Stimulated activated CD4-positive, alpha-beta T cell treated with anti-CD3 and anti-CD28 coated beads, Interleukin-1b, Interleukin-23, amount 100 ng/mL, for 1 hour (primary cell): ENCODE measurements at places on chromosomes 6 and 20.

GRCh38 chr20:60254901-60255411 lies 296.7 kb downstream of the CDH26 start:
- no peak for DNase-seq

DNA sequence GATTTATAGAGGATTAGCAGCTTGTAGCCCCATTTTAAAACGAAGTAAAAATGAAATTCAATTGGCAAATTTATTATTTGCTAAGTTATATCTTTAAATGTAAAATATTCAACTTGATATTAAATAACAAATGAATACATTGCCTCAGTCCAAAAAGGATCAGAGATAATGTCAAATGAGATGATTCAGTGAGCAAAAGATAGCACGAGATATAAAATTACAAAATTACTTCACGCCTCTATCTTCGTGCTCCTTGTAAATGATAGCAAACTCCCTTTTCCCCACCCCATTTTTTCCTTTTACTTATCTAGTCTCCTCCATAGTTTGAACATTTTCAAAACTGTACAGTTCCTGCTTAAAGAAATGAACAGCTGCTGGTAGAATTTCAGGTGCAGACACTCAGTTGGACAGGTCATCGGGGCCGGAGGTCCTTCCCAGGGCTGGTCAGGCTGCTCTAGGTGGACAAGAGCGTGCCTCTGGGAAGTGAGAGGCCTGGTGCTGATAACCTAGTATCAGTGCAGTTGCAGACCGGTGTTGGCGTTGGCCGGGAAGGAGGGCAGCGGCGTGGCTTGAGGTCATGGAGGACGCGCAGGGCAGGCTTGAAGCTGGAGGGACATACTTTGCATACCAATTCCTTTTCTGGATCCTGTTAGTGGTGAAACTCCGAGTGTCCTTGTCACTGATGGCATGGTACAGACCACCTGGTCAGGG lies 83.9 kb downstream of the CDC5L start:
- no peak for DNase-seq

DNA sequence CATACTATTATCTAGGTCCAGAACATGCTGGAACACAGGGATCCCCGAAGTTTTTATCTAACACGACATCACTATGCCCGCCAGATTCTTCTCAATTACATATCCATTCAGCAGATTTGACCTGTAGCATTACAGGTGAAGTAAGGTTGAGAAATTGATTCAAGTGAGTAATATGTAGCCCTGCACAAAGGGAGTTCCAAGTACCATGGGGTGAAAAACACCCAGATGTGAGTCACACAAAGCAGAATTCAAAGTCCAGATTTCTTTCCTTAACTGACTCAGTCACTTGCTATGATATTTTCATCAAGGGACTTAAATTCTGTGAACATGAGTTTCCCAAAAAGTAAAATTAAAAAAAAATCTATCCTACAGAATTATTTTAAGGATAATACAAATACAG lies 655.4 kb upstream of the PTCHD4 start:
- DNase-seq = no peak

DNA sequence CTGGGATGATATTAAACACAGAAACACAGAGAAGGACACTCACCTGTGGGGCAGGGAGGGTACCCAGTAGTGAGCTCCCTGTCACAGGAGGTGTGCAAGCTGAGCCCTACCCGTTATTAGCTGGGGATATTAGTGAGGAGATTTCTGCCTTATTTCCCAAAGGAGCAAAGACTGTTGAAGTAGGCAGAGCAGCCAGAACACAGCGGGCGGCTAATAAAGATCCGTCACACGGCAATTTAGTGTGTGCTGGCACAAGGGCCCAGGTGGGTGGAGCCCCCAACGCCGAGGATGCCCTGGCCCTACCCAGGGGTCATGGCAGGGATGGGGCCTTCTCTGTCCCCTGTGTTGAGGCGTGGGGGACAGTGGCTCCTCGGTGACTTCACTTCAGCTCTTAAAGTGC lies 8.3 kb downstream of the VSTM2L start:
- DNase-seq = no peak

DNA sequence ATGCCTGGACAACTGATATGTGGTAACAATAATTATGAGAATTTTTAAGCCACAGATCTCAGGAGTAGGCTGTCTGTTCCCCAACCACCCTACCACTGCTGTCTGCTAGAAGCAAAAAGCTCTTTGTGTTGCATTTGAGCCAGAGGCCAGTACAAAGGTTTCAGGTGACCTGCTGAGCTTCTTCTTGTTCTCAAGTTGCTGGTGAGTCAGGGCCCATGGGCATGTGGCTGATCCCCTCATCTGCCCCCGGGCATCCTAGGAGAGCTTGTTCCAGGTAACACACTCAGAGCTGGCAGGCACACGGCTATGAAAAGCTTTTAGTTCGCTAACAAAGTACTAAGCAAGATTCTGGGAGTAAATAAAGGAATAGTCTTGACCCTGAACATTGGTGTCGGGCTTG lies 285.3 kb downstream of the CDC5L start:
- no peak for DNase-seq

GRCh38 chr6:168499045-168499650 lies 58.2 kb downstream of the SMOC2 start:
- no peak for DNase-seq

GRCh38 chr6:31040801-31041200 lies 30.5 kb downstream of the MUC22 start:
- no peak for DNase-seq
